ENCODE measurements at places on chromosomes 3 and 15.

DNA sequence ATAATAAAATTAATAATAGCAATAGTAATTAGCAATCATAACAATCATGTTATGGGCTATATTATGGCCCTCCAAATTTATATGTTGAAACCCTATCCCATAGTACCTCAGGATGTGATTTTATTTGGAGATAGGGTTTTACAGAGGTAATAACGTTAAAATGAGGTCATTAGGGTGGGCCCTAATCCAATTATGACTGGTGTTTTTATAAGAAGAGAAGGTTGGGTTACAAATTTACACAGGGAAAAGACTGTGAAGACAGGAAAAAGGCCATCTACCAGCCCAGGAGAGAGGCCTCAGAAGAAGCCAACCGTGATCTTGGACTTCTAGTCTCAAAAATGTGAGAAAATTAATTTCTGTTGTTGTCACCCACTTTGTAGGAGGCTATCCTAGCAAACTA lies 353.1 kb downstream of the CHL1 start:
- no peak for DNase-seq

GRCh38 chr3:25515171-25515570 lies 87.1 kb downstream of the RARB start:
- DNase-seq: no peak

- no peak for DNase-seq
Measured at GRCh38 chr3:63976872-63977200, 46.5 kb downstream of the PSMD6 start.

GRCh38 chr3:45442679-45443253 lies 54.4 kb downstream of the LARS2 start:
- DNase-seq: no peak

- no peak for DNase-seq
Measured at GRCh38 chr3:195416795-195417194, 26.0 kb downstream of the ACAP2 start.

- DNase-seq: no peak
Measured at GRCh38 chr3:70829092-70829491, 516.7 kb upstream of the MDFIC2 start.

DNA sequence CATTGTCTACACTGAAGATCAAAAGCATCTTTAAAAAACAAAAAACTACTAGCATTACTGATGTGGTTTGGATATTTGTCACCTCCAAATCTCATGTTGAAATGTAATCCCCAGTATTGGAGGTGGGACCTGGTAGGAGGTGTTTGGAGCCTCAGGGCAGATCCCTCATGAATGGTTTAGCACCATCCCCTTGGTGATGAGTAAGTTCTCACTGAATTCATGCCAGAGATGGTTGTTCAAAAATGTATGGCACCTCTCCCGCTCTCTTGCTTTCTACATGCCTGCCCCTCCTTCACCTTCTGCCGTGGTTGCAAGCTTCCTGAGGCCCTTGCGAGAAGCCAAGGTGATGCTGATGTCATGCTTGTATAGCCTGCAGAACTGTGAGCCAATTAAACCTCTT lies 136.6 kb upstream of the FHIT start:
- DNase-seq: no peak

DNA sequence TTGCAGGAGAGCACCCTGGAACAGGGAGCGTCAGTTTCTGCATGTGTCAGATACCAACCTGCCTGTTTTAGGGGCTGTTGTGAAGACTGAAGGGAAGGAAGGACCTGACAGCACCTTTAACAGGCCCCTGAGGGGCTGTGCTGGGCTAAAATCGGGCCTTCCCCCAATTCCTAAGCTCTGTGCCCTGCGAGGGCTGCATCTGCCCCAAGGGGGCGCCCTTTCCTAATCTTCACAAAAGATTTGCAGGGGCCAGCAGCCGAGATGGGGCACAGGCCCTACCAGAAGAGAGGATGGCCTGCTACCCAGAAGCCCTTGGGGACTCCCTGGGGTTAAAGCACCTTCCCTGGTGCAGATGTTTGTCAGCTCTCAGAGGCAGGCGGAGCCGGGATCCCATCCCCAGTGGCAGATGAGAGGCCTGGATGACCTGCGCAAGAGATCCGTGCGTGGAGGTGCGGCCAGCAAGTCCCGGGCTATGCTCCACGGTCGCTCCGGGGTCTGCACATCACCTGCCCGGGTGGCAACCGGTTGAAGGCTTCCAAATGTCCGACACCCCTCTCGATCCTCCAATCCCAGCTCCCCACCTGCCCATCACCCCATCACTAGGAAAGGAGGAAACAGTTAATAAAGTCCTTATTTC lies 53.6 kb downstream of the RHCG start:
- no peak for DNase-seq

GRCh38 chr3:25817638-25818037 lies 27.7 kb downstream of the OXSM start:
- DNase-seq: no peak

GRCh38 chr3:7576071-7576470 lies 715.2 kb downstream of the GRM7 start:
- DNase-seq: no peak

DNA sequence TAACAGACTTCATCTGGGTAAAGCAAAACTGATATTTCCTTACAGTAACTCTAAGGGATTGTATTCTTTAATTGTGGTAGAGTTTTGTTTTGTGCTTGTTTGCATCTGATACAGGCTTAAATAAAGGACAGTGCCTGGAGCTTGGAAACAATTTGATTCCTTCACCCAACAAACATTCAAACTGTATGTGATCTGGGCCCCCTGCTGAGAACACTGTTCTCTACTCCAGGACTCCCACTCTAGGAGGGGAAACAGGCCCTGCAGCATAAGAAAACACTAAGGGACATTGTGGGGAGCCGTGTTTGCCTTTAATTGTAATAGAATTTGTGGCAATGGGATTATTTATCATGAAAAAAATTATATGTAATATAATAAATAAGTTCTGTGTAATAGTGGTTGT lies 56.9 kb downstream of the CTDSPL start:
- no peak for DNase-seq

- DNase-seq: no peak
Measured at GRCh38 chr15:92413510-92413909, 19.8 kb downstream of the ST8SIA2 start.

GRCh38 chr15:67785431-67785830 lies 39.9 kb upstream of the SKOR1 start:
- no peak for DNase-seq

DNA sequence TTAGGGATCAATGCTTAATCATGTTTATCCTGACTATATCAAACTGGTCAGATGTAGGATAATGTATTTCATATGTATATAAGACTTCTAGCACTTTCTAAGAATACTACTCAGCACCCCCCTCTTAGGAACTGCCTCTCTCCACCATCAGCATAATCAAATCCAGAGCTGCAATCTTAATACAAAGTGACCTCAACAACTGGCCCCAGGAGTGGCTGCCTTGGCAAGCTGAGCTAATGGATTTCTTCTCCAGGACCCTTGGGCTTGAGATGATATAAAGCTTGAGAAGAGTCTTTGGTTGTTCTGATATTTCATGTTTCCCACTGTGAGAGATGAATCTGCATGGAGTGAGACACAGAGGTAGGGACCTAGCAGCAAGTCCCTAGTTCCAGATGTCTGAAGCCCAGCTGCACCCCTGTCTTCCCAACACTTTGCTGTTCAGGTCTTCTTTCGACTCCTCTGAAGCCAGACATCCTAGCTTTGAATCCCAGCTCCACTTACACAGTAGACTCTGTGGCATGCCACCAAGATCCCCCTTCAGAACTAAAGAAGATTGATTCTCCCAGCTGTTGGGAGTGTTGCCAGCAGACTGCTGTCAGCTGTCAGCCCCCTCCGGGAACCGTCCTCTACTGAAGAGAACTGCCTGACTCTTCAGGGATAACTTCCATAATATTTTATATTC lies 309.3 kb upstream of the UBE2E2 start:
- DNase-seq: no peak

DNA sequence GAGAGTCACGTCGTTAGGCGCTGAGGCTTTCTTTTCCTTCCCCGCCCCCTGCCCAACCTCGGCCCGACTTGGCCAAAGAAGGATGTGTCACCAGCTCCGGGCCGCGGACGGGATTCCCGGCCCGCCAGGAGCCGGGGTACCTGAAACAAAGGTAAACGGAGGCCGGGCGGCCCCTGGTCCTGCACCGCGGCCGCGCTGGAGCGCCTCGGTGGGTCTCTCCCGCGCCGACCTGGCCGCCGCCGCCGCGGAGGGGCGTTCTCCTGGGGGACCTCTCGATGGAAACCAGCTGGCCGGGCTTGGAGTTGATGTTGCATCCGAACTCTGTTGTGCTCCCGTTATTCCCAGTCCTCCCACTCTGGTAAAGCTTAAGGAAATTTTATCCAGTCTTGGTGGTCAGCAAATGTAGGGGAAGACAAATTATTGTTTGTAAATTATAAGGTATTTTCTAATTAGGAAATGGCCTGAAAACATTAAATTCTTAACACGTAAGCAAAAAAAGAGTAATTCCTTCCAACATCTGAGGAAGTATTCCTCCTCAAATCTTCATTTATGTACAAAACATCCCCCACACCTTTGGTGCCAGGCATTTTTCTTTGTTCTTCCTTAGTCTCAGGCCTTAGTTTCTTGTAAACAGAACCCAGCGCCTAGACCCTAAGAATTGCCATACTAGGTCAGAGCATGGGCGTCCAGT lies 888 bp downstream of the PPP2R3A start:
- DNase-seq: no peak

GRCh38 chr3:58191361-58191991 lies 19.3 kb downstream of the DNASE1L3 start:
- no peak for DNase-seq

GRCh38 chr15:95252404-95252803 lies 1021.0 kb downstream of the MCTP2 start:
- no peak for DNase-seq

- no peak for DNase-seq
Measured at GRCh38 chr3:54891540-54891897, 36.3 kb downstream of the LRTM1 start.

DNA sequence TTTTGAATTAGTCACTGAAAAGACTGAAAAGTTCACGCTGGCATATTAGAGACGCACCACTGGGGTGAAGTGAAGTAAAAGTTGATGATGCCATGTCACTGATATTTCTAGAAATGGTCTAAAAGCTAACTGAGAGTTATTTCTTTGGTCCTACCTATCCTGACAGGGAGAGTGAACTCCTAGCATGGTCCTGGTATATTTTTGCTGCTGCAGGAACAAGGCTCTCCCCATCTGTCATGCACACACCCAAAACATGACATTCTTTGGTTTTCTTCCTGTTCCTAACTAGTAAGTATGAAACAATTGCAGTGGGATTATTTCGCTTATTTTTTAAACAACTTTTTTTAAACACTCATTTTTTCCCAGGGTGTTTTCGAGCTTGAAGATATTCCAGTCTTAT lies 466.7 kb downstream of the ERC2 start:
- no peak for DNase-seq

DNA sequence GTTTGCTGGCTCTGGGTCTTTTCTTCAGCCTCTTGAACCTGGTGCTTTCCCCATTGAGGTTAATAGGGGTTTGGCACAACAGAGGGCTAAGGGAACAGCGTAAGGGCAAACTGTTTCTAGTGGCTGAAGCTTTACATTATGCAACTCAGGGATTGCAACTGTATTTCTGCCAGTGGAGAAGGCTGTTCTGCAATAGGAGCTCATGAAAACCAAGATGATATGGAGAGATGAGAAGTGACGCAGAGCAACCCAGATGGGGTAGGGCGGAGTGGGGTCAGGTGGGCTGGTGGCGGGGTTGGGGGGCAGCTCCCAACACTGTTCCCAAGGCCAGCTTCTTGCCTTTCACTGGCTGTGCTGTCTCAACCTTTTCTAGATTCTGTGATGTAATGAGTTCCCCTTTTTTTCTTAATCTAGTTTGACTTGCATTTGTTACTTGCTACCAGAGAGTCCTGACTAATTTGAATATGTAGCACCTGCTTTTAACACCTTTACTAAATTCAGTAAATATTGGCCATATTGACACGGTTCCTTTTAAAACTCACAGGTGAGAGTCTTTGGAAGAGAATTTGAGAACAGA lies 7.2 kb downstream of the GXYLT2 start:
- no peak for DNase-seq

DNA sequence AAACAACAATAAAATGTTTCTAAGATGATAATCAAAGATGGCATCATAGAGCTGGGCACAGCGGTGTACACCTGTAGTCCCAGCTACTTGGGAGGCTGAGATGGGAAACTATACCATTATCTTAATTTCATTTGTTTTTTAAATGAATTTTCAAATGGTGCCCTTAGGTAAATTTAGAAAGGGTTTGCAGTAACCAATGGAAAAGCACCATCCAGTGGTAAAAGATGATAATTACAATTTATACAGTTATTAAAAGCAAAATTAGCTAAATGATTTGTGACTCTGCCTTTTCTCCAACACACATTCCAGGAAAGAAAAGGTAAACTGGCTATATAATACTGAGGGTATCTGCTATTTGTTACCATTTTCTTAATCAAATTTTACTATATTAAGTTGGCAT lies 14.4 kb upstream of the ANKRD28 start:
- no peak for DNase-seq

DNA sequence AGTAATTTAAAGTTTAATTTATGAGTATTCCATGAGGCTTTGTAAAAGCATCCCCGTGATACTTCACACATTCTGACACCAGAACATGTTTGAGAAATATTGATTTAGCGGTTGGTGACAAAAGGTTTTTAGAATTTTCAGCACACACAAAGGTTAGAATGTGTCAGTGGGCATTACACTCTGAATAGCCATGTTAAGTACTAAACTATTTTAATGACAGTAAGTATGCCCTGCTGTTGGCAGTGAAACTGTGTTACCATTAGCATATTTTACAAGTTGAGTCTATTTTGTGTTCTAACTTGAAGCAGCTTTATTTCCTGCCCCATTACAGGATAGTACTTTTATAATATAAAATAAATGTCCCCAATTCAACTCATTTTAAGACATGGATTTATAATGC lies 66.5 kb downstream of the ADAMTSL3 start:
- no peak for DNase-seq
